ENCODE measurements at places on chromosomes 5 and 9. TPM values are rescaled to one million over a fixed set of nuclear protein-coding genes. Genes with fewer than 3 reads are reported as not detected.
A peak's percentile ranks its signal among the peaks of the same experiment; 100 is the strongest.

- H3K27ac ChIP-seq: peak overlapping the region; percentile 76
- H3K27me3 ChIP-seq: no peaks in the 10 kb centered on the region
- no peak overlapping the region for H3K4me3 ChIP-seq
- DNase-seq: peak; percentile 80
Measured at GRCh38 chr5:36692791-36693763, 86.7 kb downstream of the SLC1A3 start.

DNA sequence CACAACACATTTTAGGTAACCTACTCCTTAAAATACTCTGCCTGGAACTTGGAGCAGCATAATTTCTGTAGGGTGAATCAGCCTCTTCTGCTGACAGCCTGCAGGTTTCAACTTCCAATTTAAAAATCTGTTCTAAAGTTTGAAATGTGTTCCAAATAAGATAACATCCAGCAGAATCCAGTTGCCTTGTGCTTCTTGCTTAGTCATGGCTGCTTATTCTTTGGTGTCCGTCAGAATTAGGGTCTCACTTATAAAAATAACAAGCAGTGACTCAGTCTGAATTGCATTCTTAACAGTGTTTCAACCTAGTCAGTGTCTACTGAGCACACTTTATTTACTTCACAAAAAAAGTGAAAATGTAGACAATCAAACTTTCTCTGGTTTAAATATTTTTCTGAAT, 3.7 kb downstream of the CDH6 start:
- no peak for DNase-seq
- no peak overlapping the region for H3K4me3 ChIP-seq
- no peaks in the 10 kb centered on the region for H3K36me3 ChIP-seq

DNA sequence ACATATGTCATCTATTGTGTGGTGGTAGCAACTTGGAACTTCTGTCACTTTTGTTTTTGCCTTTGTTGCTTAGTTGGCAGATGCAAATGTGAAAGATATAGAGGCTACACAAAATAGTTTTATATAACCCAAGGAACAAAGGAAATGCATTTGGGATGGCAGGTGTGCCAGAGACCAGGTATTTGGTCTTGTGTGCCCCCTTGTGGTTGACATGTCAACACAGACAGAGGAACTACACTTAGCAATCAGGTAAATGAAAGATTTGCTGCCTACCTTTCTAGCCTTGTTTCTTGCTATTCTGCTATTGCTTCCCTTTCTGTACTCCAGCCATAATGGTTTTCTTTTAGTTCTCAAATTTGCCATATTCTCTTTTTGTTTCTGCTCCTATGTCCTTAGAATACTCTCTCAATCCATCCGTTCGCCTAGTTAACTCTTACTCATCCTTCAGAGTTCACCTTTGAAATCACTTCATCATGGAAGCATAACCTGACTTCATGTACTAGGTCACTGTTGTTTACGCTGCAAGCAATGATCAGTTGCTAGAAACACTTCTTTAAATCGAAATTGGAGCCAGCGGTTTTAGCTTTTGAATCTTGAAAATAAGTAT, 119.5 kb downstream of the TRPM3 start:
- no peak overlapping the region for H3K4me3 ChIP-seq
- DNase-seq: no peak
- no peak overlapping the region for H3K27ac ChIP-seq
- H3K4me1 ChIP-seq: no peaks in the 10 kb centered on the region
- H3K36me3 ChIP-seq: no peaks in the 10 kb centered on the region

DNA sequence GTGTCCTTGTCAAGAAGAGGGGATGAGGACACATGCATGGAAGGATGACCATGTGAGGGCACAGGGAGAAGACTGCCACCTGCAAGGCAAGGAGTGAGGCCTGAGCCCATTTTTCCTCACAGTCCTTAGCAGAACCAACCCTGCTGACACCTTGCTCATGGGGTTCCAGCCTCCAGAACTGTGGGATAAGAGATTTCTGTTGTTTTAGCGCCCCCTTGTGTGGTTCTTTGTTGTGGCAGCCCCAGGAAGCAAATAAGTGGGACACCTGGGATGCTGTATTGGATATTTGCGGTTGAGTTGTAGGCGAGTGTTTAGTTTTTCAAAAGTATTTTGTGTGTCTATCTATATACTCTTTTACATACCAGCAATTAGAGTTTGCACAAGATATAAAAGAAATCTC, 206.4 kb downstream of the NXNL2 start:
- H3K27me3 ChIP-seq: no peaks in the 10 kb centered on the region
- H3K36me3 ChIP-seq: no peaks in the 10 kb centered on the region
- no peak for DNase-seq
- no peak overlapping the region for H3K27ac ChIP-seq
- H3K4me3 ChIP-seq: no peak overlapping the region
- H3K4me1 ChIP-seq: peaks cover 36% of the 10 kb centered on the region

DNA sequence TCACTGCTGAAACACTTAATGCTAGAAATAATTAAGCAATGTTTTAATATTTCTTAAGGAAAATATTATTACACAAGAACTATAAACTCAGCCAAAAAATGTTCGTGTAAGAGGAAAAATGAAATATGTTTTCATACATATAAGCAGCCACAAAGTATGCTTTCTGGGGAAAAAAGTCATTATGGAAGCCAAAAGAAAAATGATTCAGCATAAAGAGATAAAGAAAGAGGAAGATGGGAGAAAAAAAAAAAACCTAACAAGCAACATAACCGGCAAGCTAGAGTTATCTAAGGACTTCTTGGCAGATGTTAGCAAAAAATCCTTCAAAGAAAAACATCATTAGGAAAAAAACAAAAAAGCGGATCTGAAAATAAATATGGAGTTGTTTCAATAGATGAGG, 179.1 kb downstream of the MUSK start:
- no peaks in the 10 kb centered on the region for H3K4me1 ChIP-seq
- H3K27ac ChIP-seq: no peak overlapping the region
- H3K4me3 ChIP-seq: no peak overlapping the region
- no peaks in the 10 kb centered on the region for H3K27me3 ChIP-seq
- no peak for DNase-seq

The ADGRV1 gene
- 0.60 TPM for polyA plus RNA-seq

GRCh38 chr5:102932781-102933180, 177.7 kb downstream of the PAM start:
- no peak for DNase-seq
- no peaks in the 10 kb centered on the region for H3K27me3 ChIP-seq
- H3K4me1 ChIP-seq: no peaks in the 10 kb centered on the region

Data from sigmoid colon (tissue), 7 donors.